ENCODE measurements at places on chromosomes 2 and 18. TPM values are rescaled to one million over a fixed set of nuclear protein-coding genes. Genes with fewer than 3 reads are reported as not detected.

Gene NAPG
- polyA plus RNA-seq, result 18.6 TPM

Gene SMC6
- 11.6 TPM for polyA plus RNA-seq

Gene PID1
- 22.3 TPM for polyA plus RNA-seq

DNA sequence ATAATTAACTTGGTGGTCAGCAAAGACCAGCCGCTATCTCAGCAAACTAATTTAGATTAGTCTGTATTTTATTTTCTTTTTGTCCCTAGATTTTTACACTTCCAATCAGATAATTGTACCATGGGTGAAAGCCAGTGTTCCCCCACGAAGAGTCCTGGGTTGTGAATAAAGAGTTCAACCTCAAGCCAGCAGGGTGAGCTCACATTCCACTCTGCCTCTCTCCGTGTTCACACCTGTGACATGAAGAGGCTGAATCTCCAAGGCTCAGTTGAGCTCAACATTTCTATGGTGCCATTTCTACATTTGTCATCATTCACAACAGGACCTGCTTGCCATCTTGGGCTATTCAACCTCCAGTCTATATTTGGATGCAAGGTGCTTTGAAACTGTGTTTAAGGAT is 771.5 kb downstream of the GALR1 start:
- no peak for DNase-seq

DNA sequence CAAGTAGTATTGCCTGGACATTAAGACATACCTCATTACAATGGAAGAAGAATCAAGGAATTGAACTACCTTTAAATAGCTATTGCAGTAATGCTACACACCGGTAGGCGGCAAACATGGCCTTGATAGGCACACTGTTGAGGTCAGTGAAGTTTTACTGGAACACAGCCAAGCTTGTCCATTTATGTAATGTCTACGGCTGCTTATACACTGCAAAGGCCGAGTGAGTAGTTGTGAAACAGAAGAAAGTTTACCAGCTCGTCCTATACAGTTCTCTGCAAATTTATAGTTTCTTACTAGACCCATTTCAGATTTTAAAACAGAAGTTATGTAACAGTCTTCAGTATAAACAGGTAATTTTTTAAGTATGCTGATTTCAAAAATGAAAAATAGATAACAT is 38.8 kb downstream of the PPP4R1 start:
- peak; percentile 93 for DNase-seq

DNA sequence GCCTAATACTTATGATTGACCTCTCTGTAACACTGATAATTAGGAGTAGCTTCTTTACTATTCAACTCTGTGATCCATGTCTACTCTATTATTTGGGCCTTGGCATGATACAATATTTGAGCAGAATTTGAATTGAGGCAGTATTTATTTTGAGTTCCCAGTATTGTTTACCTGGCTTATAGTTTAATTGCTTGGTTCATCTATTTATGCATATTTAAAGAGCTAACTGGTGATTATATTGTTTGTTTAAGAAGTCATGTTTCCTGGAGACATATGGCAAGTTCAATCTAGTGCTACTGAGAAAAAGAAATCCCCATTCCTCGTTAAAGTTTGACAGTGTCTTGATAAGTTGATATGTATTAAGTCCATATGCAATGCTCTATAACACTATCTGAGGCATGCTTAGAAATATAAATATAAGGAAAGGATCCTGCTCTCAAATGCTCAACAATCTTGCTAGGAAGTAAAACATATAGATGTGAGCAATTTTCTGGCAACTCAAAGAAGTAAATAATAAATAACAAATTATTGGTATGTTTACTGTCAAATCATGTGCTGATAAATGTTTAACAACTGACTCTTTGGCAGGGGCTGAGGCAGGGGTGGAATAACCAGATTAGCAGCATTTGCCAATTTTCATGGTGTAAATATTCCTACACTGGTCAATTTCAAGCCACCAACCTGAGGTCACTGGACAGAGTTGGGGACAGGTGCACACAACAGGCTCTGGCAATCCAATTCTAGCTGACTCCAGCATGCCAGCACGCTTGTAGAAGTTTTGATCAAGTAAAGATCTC is 430.2 kb upstream of the PIK3C3 start:
- DNase-seq, result no peak

DNA sequence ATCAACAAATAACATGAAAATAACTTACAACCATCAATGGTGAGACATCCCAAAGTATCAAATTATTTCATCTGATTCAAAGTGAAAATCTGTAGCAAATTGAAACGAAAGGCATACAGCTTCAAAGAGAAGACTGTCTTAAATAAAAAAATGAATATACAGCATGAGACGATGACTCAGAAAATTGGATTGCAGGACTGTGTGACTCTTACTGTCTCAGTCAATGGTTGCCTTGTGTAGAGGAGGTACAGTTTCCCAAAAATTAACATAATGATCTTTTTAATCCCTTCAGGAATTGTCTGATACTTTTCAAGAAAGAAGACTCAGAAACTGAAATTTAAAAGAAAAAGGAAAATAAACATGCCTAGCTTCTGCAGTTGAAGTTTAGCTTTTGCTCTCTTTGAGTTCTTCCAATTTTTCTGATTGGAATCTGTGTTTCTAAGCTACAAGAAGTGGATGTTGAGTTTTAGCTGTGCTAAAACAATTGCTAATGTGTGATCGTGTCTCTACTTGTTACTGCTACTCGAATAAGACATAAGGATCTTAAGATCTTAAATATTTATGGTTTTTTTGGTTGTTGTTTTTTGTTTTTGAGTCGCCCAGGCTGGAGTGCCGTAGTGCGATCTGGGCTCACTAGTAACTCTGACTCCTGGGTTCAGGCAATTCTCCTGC is 41.1 kb upstream of the EPB41L3 start:
- DNase-seq, result no peak

DNA sequence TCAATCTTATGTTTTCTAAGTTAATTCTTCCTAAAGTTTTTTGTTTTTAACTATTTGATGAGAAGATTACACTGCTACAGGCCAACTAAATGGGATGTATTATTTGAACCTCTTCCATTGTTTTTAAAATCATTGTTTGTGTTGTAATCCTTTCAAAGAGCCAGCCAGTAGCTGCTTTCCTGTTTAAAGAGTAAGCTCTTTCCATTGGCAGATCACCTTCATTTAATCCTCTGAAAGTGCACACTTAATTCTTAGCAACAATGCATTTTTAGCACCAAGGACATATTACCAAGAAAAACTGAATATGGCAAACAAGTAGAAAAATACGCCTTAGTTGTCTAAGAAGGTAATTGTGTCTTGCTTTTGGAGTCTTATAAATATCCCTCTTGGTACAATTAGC is 54.0 kb downstream of the MEIS1 start:
- DNase-seq, result no peak

GRCh38 chr2:179636995-179637394 is 224.4 kb downstream of the ZNF385B start:
- DNase-seq, result no peak

DNA sequence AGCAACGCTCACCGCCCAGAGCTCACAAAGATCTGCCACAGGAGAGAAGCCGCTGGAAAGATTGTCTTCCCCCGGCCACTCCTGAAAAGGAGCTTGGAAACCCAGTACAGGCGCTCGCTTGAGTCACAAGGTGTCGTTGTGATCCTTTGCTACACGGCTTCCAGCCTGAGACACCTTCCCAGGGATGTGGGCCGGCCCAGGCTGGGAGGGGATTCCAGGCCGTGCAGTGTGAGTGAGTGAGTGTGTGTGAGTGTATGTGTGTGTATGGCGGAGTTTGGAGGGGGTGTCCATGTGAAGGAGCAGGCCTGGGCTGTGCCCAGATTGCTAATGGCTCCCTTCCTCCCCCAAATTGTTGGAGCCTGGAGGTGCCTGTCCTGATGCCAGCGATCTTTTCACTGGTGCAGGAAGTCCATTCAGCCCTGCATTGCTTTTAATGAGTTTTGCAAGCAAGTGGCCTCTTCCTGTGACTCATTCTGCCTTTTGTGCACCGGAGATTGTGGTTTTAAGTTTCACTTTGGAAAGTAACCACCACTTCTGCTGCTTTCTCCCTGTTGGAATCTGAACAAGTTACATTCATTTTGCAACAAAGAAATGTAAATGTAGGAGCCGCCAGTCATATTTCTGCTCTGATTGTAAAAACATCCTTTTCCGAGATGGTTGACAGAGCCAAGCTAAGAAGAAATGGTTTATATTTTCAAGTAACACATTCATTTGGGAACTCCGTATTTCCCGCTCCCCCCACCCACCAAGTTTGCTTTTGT is 83.7 kb downstream of the LPIN1 start:
- peak; percentile 77 for DNase-seq

DNA sequence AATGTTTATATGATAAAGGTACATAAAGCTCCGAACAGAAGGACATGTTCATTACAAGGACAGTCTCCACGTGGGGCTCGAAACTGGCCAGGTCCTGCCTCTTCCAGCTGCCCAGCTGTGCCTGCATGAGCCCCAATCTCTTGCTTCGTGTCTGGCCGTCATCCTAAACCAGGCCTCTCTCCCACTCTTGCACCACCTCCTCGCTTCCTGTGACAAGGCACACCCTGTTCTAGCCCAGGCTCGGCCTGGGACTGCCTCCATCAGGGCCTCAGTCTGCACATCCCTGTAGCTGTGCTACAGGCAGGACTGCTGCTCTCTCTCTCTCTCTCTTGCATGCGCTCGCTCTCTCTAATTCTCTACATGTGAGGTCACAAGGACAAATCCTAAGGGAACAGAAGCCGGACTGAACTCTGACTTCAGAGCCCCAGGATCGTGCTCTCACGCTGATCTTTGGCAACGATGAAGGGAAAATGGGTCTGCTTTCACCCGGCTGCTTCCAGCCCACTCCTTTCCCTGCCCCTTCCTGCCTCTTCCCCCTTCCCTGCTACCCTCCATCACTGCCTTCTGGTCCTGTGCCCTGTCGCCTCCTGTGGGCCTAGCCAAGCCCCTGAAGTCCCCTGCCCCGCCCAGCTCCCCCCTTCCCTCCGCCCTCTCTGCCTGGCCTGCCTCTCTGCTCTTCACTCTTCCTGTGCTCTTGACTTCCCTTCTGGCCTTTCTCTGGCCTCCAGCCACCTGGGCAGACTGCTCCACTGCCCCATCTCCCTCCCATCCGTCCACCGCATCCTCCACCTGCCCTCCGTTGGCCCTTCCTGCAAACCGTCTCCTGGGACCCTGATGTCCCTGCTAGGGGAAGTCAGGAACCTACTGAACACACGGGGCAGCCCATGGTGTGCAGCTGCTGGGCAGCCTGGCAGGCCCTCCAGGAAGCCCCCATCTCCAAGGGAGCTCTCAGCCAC is 7.8 kb upstream of the GPR55 start:
- no peak for DNase-seq

DNA sequence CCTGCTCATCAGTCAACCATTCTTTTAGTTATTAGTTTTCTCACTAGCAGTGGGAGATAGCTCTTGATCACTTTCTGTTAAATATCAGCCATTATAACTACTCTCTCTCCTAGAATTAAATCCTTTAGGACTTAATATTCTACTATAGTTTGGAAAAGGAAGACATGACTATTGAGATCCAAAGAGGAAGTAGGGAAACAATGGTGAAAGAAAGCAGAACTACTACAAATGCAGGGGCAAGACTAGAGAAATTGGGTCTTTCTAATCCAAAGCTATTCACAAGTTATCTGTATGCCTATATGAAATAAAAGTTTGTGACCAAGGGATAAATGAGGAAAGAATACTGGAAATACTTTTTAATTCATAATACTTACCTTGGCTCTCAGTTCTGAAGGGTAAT is 65.1 kb downstream of the SRBD1 start:
- DNase-seq, result no peak

DNA sequence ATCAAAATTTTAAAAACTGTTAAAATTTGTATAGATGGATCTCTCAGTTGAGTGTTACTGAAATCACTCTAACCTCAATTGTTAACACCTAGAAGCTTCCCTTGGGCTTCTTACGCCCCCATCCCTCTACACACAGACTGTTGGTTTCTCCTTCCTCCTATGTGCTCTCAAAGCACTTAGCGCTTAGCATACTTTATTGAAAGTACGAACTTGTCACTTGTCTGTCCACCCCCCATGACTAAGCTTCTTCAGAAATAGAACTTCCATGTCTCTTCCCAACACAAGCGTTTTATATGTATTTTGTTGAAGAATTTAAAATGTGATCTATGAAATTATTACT is 441 bp downstream of the MPHOSPH10 start:
- DNase-seq, result no peak

DNA sequence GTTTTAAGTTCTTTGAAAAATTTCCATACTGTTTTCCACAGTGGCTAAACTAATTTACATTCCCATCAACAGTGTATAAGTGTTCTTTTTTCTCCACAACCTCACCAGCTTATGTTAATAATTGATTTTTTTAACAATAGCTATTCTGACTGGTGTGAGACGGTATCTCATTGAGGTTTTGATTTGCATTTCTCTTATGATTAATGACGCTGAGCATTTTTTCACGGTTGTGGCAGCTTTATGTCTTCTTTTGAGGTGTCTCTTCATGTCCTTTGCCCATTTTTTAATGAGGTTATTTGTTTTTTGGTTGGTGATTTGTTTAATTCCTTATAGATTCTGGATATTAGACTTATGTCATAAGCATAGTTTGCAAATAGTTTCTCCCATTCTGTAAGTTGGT is 997.9 kb downstream of the SUCLG1 start:
- no peak for DNase-seq

- no peak for DNase-seq
Measured at GRCh38 chr2:39431592-39432316, 5.3 kb downstream of the MAP4K3 start.

- DNase-seq, result no peak
Measured at GRCh38 chr2:233185330-233185729, 66.1 kb upstream of the ATG16L1 start.

GRCh38 chr2:23354554-23354953 is 30.4 kb upstream of the KLHL29 start:
- no peak for DNase-seq

DNA sequence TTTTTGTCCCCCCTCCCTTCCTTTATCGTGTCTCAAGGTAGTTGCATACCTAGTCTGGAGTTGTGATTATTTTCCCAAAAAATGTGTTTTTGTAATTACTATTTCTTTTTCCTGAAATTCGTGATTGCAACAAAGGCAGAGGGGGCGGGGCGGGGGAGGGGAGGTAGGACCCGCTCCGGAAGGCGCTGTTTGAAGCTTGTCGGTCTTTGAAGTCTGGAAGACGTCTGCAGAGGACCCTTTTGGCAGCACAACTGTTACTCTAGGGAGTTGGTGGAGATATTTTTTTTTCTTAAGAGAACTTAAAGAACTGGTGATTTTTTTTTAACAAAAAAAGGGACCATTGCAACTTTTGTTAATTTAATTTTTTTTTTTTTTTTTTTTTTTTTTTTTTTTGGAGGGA is 2.1 kb downstream of the SOX11 start:
- no peak for DNase-seq

GRCh38 chr2:62526531-62527381 is 20.8 kb upstream of the TMEM17 start:
- DNase-seq, result no peak

All from small intestine (tissue), 16 donors.